ENCODE measurements at places on chromosomes 1 and 21.

GRCh38 chr1:56286956-56287355 is 292.4 kb downstream of the PLPP3 start:
- DNase-seq, result no peak

DNA sequence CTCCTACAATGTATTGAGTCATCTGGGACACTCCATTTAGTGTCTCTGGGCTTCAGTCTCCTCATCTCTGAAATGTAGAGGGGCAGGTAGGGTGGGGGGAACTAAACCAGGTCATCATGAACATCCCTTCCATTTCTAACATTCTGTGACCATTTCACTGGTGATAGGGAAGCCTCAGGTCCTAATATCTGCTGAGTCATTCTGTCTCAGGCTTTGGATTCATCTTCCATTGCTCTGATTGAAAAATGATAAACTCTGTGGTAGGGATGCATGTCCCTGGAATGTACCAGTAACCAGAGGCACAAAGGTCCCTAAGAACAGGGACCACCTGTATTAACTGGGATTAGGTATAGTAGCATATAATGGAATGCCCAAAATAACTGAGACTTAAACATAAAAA is 36.2 kb upstream of the LRRC52 start:
- no peak for DNase-seq

GRCh38 chr1:95440511-95440910 is 206.5 kb downstream of the RWDD3 start:
- no peak for DNase-seq

GRCh38 chr1:147750618-147751217 is 9.7 kb downstream of the GJA5 start:
- DNase-seq, result no peak

GRCh38 chr1:168285521-168285790 is 4.8 kb downstream of the TBX19 start:
- DNase-seq, result no peak

DNA sequence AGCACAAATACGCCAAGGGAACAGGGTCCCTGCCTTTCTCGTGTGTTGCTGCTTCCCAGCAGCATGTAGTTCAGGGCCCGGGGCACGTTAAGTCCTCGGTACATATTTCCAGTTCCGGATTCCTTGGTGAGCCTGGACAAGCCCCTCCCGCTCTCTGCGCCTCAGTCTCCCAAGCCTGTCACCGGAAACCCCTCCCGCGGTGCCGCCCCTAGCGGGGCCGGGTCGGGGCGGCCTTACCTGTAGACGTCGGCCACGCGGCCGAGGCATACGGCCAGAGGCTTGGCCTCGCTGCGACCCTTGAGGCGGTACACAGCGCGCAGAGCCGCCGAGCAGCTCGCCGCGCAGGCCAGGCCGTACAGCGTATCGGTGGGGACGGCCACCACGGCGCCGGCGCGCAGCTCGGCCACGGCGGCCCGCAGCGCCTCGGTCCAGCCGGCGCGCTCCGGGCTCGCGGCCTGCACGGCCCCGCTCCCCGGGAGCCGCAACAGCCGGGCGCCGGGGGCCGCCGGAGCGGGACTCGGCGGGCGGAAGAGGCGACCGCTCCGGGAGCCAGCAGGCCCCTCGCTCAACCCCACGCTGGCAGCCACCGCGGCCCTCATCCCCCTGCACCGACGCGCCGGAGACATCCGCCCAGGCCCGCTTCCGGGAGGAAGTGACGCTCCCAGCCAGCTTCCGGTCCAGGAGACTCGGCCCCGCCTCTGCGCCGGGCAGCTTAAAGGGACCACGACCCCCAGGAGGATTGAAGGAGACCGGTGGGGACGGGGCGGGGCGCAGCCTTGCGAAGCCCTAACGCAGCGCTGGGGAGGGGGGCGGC is at the start of the genes C1orf122 and YRDC:
TSS of gene C1orf122 (plus strand) at position 236 of the 814 bp plus-strand sequence. CDS start 615 bp downstream, outside the sequence.
TSS of gene YRDC (minus strand) at position 654 of the 814 bp plus-strand sequence. CDS start at position 626, 28 bp downstream.
- peak; percentile 91 for DNase-seq

DNA sequence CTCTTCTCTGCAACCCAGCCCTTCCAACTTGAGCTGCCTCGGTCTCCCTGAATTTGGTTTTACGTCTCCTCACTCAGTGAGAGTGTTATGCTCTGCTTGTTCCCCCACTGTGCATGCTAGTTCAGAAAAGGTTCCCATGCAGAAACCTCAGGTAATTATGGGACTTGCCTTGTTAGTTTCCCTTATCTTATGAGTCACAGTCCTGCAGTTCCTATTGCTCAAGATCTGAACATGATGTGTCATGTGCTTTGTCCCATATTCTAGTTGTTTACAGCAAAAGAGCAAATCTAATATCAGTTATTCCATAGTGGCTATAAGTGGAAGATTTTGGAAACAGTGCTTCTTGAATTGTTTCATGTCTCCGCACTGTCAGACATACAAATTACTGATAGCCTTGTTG is 74.4 kb downstream of the DUSP10 start:
- DNase-seq, result no peak

DNA sequence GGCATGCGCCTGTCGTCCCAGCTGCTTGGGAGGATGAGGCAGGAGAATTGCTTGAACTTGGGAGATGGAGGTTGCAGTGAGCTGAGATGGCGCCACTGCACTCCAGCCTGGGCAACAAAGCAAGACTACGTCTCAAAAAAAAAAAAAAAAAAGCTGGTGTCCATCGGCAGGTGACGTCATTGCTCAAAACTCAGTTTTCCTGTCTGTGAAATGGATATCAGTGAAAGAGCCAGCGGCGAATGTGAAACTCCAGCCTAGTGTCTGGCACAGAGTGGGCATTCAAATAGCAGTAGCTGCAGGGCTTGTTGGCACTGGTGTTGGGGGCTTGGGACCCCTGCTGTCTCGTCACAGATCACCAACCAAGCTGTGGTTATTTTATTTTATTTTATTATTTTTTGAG is 75.8 kb downstream of the NKAIN1 start:
- no peak for DNase-seq

DNA sequence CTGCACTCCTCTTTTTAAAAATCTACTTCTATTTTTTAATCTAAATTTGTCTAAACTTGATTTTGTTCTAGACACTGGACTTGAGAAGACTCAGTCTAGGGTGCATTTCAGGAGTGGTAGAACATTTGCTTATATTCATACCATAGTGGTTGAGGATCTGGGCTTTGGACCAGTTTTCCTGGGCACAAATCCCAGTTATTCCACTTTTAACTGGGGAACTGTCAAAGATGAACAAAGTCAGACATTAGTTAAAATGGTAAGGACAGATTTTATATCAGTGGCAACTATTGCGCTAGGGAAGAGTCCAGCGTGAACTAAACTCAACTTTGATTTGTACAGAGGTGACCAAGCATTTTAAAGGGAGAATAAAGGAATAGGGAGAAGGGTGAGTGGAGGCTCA is 102.4 kb downstream of the FMN2 start:
- no peak for DNase-seq

DNA sequence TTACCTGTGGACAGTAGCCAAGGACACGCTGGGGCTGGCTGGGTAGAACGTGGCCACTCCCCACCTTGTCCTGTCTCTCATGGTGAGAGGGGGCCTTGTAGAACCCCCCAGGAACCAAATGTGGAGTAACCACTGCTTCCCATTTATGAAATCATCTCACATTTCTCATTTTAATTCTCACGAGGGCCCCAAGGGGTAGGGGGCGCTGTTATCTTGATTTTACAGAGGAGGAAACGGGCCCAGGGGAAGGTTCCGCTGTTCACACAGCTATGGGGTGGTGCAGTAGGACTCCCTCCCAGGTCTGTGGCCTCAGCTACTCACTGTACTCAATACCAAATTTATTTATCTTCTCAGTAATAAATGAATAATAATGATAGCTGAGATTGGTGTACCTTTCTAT is 5.5 kb downstream of the SMPDL3B start:
- DNase-seq, result peak; percentile 34

DNA sequence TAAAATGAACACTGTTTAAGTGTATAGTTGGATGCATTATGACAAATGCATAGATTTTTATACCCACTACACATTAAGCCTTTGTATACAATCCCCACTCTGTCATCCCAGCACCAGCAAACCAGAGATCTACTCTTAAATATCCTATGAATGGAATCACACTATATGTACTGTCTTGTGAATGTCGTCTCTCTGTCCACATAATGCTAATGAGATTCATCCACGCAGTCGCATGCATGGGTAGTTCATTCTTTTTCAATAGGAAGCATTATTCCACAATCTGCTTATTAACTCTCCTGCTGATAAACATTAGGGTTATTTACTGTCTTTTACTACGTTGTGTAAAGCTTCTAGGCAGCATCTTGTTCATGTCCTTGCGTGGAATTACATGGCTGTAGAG is 892.3 kb downstream of the LTN1 start:
- no peak for DNase-seq

DNA sequence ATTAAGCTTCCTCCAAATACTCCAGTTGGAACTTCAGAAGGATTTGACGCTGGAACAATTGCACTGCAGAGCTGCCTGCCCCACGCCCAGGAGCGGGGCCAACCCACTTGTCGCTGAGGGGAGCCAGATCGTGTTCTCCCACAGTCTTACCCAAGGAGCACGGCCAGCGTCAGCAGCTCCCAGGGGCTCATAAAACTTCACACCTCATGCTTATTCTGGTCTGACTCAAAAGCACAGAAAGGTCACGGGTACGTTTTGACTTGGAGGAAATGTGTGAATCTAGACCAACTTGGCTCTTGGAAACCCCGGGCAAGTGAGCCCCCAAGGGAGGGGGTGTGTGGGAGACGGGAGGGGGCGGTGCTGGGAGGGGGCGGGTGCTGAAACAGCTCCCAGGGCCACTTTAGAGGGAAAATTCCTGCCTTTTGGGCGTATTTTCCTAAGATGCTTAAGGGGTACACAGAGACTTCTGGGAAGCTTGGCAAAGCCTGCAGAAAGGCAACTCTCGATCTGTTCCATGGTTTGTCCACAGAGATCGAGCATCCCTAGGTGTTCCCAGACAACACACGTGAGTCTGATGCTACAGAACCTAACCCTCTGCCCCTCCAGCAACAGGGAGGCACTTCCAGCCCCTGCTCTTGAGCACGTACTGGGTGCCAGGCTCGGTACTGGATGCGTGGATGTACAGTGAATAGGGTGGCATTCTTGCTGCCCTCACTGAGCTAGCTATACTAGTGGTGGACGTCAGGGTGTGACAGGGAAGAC is 98.9 kb downstream of the DHRS3 start:
- DNase-seq, result no peak

All from activated CD8-positive, alpha-beta memory T cell treated with anti-CD3 and anti-CD28 coated beads for 4 hours (primary cell).